ENCODE measurements at places on chromosomes 1 and 21.
A peak's percentile ranks its signal among the peaks of the same experiment; 100 is the strongest.

DNA sequence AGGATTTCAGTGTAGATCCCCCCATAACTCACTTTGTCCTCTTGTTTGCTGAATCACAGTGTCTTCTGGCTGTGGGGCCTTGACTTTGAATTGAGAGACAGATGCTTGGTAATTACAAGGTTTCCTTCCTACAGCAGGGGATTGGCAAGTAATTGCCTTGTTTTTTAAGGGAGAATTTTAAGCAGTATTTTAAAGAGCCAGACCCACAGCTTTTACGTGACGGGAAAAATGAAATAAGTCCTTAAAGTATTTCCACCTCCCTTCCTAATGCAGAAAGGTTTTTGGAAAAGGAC is 41.0 kb downstream of the PGBD5 start:
- DNase-seq, result no peak

DNA sequence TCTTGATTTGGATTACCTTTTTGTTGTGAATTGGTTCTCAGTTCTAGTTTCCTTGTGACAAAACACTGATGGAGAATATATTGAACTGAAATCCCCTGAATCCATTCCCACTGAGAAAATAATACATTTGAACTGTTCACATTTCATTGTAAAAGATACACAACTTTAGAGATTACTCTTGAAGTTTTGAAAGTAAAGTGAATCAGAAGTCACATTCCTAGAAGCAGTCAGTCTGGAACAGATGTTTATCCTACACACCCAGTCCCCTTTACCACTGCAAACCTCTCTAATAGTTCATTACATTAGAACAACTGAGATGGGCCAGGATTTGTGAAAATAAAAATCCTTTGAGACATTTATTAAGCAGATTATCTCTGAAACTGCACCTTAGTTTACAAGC is 3.4 kb downstream of the RERE start:
- no peak for DNase-seq

DNA sequence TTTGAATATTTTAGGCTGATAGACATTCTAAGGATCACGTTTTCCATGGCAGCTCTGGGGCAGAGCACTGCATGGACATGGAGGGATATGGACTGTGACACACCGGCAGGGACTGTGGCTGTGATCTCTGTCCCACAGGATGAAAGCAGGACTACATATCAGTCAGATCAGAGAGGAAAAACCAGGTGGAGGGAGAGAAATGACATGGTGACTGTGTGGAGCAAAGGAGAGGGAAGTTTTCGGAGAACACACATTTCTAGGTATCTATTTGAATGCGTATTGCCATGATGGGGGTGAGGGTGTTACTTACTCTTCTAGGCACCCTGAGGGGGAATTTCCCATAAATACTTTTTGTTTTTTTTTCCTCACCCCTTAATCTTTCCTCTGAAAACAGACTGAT is 3.2 kb upstream of the CD1C start:
- no peak for DNase-seq

DNA sequence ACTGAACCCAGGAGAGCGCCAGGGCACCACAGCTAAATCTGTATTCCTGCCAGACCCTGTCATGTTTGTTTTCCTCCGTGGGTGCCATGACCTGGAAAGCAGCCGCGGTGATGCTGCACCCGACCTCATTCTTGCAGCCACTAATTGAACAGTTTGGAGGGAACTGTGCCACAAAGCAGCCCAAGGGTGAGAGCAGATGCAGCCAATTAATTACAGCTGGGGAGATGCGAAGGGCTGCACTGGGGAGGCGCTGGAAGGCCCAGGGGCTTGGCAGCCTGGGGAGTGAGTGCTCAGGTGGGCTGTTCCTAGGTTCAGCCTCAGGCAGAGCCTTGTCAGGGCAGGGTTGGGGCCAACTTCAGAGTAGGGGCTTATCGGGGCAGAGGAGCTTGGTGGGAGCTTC is 158.4 kb upstream of the CD34 start:
- no peak for DNase-seq

- no peak for DNase-seq
Observed at GRCh38 chr1:164518692-164519332, 40.2 kb upstream of the PBX1 start.

DNA sequence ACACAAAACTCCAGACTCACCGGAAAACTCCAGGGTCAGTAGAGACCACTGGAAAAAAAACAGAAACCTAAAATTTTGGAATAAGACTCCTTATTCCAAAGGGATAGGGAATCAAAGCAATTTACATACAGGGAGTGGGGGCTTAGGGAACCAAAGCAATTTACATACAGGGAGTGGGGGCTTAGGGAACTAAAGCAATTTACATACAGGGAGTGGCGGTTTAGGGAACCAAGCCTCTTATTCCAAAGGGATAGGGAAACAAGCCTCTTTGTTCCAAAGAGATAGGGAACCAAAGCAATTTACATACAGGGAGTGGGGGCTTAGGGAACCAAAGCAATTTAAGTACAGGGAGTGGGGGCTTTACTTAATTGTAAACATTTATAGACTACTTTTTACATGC is 28.4 kb upstream of the TTLL7 start:
- no peak for DNase-seq

- DNase-seq, result no peak
Observed at GRCh38 chr1:39426346-39426745, 65.1 kb upstream of the BMP8A start.

GRCh38 chr1:168835791-168836190 is 106.8 kb upstream of the DPT start:
- DNase-seq, result no peak

DNA sequence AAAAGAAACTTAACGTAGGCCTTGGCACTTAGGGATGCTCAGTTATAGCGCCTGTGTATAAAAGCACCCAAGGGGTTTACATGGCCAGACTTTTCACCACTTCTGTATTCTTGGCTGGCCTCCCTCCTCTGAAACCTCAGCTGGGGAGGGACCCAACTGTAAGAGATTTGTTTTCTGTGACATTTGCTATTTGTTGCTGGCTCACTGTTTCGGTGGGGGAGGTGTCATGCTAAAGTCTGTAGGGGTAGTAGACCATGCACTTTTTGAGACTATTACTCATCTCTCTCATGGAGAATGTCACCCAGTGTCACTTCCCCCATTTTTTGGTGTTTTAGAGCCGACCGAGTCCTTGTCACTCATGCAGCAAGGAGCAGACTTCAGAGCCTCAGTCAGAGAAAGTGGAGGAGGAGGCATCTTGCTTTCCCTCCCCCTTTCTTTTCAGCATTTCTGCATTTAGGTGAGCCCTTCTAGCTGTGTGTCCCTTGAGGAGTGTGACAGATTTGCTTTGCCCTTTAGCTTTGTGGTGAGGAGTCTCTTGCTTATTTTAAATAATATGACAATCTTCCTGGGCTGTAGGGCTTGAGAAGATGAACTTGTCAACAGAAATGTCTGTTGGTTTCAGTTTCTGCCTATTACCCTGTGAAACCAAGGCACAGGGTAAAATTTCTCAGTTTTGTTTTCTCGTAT is 160.1 kb downstream of the FASLG start:
- peak; percentile 76 for DNase-seq

- peak; percentile 66 for DNase-seq
Observed at GRCh38 chr1:234722904-234723720, 113.1 kb upstream of the IRF2BP2 start.

DNA sequence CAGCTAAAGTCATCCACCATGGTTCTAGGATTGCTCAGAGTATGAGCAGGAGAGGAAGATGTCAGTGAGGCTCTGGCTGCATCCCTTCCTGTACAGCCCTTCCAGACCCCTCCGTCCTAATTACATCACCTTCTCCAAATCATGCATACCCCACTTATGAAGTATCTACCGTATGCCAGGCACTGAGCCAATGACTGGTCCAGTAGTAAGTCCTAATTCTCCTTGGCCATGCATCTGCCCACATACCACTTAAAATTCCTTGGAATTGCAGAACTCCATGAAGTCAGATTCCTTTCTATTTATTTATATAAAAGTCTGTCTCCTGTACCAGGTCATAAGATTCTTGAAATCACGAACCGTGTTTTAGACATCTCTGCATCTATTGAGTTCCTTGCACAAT is 106.1 kb downstream of the SEC16B start:
- DNase-seq, result no peak

DNA sequence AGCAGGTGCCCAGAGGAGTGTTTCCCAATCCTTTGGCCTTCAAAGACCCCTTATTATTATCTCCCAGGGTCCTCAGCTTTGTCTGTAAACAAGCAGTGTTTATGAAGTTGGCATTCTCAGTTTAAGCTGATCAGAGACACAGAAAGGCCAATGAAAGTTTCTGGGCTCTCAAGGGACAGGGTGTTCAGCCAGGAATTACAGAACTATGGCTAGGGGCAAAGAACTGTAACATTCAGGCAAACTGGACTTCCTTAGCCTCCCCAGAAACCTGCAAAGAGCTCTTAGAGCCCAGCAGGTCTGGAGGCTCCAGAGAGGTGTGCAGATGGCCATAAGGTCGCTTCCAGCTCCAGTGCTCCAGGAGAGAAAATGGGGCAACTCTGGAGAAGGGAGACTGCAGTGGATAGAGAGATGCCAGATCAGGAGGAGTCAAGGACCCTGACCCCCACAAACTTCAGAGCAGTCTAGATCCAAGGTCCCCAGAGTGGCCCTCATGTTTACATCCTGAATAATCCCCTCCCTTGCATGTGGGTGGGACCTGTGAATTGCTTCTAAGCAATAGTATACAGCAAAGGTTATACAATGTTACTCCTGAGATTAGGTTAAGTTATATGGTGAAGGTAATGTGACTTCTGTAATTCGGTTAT is 6.2 kb downstream of the ECHDC2 start:
- DNase-seq, result no peak

DNA sequence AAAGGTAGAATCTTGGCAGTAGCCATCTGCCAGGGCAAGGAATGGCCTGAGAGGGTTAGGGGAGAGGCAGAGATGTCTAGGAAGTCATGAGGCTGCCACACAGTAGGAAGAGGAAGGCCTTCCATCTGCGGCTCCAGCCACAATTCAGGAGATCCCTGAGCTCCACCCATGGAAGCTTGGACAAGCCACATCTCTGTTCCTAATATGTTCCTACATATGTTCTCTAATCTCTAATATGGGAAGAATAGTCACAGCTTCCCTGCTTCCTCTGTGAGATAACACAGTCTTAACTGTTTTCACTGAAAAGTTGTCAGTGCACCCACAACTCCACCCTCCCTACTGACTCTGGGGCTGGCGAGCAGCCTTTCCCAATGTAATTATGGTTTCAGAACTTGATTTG is 109.5 kb downstream of the CDC7 start:
- DNase-seq, result no peak

All from stimulated activated naive CD8-positive, alpha-beta T cell treated with anti-CD3 and anti-CD28 coated beads, Interleukin-15, amount 100 ng/mL, for 72 hours (primary cell).